ENCODE measurements at places on chromosomes 4 and X.

- no peak for DNase-seq
Observed at GRCh38 chr4:159434114-159434870, 331.4 kb downstream of the RAPGEF2 start.

GRCh38 chr4:158671665-158671914 lies at the start of gene C4orf46:
Gene C4orf46 (minus strand): TSS chr4:158671887. CDS start chr4:158671801, 86 bp downstream.
- DNase-seq: no peak

DNA sequence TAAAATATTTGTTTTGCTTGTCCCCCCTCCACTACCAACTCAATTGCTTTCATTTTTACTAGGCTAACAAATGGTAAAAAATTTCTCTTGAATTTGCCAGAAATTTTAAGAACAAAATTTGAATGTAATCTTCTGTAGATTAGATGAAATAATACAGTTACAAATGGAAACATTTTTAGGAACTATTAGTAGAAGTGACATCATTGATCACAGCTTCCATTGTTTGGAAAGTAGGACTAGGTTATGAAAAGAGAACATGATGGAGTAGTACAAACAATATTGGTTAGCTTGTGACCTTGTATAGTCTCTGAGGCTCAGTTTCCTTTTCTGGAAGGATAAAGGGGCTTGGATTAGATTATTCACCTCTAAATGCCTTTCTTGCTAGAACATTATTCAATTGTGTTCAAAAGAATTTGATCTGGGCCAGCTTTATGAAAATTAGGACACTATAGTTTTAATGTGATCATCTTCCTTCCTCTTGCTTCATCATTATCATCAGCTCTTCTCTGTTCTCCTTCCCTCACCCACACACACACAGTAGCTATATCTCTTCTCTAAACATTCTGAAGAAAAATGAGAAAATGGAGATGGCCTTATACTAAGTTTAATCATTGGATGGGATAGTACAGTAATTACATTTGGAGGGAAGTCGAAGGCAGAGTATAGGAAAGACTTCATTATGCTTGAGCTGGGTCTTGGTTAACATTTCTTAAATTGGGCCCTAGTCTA lies 9.9 kb downstream of the MTMR1 start:
- no peak for DNase-seq

GRCh38 chrX:137118136-137118535 lies 84.3 kb upstream of the GPR101 start:
- DNase-seq: no peak

- no peak for DNase-seq
Observed at GRCh38 chrX:110248578-110248977, 69.3 kb downstream of the AMMECR1 start.

GRCh38 chr4:100367451-100367850 lies 150.4 kb downstream of the EMCN start:
- DNase-seq: no peak

GRCh38 chr4:136390824-136391223 lies 1141.5 kb downstream of the PCDH18 start:
- no peak for DNase-seq

GRCh38 chr4:186304866-186305505 lies 39.0 kb downstream of the F11 start:
- DNase-seq: no peak

DNA sequence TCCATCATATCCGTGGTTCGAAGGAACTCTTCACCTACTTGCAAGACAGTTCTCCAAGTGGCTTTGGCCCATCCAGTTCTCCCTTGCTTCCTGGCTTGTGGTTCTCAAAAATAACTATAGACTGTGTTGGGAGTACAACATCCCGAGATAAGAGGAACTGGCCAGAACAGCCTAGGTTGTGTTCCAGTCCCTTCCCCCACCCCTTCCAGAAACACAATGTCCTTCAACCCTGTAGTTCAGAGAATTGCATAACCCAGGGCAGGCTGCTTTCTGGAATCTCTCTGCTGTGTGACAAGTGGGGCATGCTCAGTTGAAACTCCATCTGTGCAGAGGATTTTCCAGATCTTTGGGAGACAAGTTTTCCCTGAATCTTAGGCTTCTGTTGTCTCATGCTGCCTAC lies 206.5 kb downstream of the PCDH10 start:
- no peak for DNase-seq

GRCh38 chr4:2755821-2756690 lies at the start of gene TNIP2:
Gene TNIP2 (minus strand): TSS chr4:2756336. CDS start chr4:2756289, 47 bp downstream.
- DNase-seq: peak; percentile 26

DNA sequence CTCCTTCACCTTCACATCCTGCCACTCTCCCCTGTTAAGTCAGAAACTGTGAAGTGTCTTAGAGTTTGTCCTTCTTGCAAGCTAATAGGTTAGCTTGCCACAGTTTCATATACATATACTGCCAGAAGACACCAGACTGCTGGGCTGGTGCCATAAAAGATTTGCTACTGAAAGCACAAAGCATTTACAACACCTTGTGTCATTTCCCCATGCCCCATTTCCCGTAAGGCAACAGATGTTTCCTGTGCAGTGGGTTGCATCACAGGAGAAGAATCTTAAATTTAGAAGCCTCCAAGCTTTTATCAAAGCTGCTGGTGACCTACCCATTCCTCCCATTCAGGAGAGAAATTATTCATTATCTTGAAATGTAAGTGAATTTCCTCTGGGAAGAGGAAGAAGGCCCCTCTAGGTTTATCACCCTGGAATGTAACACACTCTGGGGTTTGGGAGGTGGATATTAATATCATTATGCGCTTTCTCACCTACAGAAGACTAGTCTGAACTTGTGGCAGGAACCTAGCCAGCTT lies 34.5 kb upstream of the RAB33B start:
- DNase-seq: no peak

DNA sequence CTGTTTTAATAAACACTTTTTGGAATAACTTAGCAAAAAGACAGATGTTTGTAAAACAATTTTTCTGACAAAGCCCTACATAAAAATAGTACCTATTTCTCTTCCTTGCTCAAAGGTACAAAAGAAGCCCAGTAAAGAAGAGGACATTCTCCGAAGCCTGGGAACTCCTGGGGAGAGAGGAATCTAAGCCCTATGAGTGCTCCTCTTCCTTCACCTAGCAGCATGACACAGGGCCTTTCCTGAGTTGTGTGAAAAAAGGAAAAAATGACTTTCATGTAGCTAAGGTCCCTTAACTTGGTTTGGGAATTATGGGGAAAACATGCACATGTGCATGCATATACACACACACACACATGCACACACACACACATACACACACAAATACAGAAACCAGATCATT lies 586.9 kb downstream of the TMA16 start:
- no peak for DNase-seq

DNA sequence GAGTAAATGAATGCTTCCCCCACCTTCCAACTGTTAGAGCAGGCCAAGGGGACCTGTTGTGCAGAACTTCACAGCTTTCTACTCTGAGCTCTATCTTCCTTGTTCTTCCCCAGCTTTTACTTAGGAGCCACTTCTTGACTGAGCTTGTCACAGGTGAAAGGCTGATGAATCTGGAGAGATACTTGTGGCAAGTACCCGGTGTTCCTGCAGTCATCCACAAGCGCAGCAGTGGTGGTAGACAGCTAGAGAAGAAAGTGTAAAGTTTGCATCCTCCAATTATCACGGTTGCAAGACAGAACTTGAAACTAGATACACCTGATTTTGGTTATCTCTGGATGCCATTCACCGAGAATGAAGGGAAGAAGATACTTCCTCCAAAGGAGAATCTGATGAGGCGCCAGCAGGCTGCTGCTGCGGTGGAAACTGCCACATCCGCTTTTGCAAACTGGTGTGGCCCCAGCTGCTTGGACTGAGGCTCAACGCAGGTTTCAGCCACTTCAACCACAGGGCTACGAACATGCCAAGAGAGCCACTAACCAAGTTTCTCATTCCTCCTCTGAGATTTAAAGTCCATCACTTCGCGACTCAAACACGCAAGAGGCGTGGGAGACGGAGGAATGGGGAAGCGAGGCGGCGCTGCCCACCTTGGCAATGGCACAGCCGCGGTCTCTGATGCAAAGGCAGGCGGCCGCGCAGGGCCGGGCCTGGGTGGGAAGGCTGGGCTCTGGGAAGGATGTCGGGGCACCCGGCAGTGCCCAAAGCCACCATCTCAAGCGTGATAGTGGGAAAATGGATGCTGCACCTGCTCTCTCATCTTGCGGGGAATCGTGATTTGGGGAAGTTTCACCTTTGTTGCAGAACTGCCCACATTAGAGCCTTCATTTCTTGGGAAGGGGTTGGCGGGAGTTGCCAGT lies 1.3 kb upstream of the FHIP1A start:
- peak; percentile 30 for DNase-seq

All from GM12864 (cell line).